ENCODE measurements at places on chromosomes 4 and X.

GRCh38 chrX:55026143-55026542 is 4.6 kb downstream of the ALAS2 start:
- no peak for DNase-seq

- DNase-seq, result no peak
These were observed 26.4 kb downstream of the EPGN start for GRCh38 chr4:74334636-74335035.

- no peak for DNase-seq
These were observed 297.7 kb upstream of the VCX3A start for GRCh38 chrX:6832619-6833018.

DNA sequence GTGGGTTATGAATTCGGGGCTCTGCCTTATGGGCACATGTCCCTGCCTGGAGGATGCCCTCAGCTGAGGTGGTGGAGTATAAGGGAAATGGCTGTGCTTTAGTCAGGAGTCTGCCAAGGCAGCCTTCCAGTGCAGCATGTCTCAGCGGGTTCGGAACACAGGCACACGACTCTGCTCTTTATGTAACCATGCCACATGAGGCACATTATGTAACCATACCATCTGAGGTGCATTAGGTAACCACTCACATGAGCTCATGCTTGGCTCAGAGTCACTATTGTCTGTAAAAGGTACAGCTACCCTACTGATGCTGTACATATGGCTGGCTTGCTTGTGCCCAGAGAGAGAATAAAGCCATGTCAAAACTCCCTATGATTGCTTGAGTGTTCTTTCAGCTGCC is 723.6 kb downstream of the TRAM1L1 start:
- DNase-seq, result no peak

DNA sequence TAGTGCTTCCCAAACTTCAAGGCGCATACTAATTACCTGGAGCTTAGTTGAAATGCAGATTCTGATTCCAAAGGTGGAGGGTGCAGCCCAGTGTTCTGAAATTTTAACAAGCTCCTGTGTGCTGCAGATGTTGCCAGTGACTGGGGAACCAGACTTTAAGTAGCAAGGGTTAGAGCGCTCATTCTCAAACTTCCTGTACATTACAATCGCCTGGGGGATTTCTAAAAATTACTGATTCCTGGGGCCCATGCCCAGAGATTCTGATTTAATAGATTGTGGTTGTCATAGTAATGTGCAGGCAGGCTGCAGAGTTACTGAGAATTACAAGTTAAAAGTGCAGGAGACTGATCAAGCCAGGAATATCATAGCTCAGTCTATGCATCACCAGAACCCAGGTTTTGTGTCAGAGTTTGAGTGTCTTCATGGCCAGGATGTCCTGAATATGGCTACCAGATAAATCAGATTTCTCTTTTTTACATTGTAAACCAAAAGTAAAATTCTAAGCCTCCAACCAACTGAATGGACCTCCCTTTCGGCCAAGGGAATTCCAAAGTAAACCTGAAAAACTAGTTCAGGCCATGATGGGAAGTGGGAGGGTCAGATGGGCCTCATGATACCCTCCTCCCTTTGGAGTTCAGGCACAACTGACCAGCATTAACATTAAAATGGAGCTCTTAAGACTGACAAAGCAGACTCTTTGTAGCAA is 121.6 kb downstream of the ATXN3L start:
- no peak for DNase-seq

DNA sequence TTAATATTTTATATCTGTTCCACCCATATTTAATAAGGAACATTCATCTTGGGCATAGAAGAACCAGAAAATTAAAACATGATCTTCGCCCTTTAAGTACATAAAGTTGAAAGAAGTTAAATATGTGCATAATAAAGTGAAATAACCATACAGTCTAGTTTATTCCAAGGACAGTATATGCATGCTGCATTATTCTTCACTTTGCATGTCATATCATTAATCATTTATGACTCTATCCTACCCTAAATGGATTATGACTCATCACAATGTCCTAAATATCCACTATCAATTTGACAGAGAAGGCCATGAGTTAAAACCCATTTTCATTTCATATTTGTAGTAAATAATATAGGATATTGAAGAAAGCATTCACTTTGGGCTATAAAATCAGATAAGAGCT is 576.5 kb upstream of the GNPDA2 start:
- no peak for DNase-seq

GRCh38 chrX:6777238-6778002 is 242.5 kb upstream of the VCX3A start:
- DNase-seq, result no peak

- no peak for DNase-seq
These were observed 145.8 kb downstream of the IL15 start for GRCh38 chr4:141782205-141782604.

Measured in stimulated activated CD4-positive, alpha-beta T cell treated with anti-CD3 and anti-CD28 coated beads, Interleukin-2, amount 100 ng/mL, for 24 hours (primary cell).